ENCODE measurements at places on chromosomes 4 and X.

- DNase-seq: no peak
Observed at GRCh38 chr4:88014386-88014905, 7.0 kb downstream of the PKD2 start.

- no peak for DNase-seq
Observed at GRCh38 chr4:114026447-114026846, 47.0 kb upstream of the ARSJ start.

DNA sequence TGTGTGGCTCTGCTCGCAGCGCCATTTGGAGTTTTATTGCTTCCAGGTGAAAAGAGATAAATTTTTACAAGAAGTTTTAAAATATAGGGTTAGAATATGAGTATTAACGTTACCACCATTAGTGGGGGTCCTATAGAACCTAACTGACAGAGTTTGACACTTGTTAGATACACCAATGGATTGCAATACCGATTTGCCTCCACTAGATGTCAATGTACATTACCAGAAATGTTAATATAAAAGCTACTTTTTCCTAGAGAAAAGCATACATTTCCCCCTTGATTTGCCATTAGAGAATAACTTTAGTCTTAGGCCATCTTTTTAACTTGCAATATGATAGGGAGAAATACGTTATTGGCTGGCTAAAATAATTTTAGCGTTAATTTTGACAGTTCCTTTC is 108.4 kb downstream of the LINC00632 start:
- no peak for DNase-seq

- DNase-seq: no peak
Observed at GRCh38 chrX:106718709-106719108, 7.8 kb upstream of the RNF128 start.

DNA sequence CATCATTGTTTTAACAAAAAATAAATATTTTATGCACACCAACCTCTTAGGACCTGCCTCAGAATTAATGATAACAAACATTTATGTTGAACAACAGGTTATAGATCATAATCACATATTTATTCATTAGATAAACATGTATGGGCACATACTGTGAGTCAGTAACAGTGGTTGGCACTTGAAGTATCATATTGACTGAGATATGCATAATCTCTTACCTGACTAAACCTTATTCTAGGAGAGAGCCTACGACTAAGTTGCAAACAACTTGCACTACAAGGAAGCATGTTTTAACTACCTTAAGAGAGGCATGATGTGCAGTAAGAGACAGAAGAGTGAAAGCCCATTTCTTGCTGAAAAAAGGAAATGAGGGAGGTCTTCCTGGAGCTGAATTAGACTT is 6.5 kb upstream of the DACH2 start:
- DNase-seq: no peak

GRCh38 chrX:66163849-66164411 is at the start of gene HEPH:
Gene HEPH, plus strand, starts transcription at chrX:66164247. Its CDS starts 6,324 bp downstream, at chrX:66170571.
- DNase-seq: no peak

GRCh38 chr4:27846951-27847350 is 986.3 kb downstream of the STIM2 start:
- DNase-seq: no peak

- no peak for DNase-seq
Observed at GRCh38 chr4:84677995-84678394, 95.1 kb downstream of the CDS1 start.

GRCh38 chr4:8090312-8090711 is 68.3 kb downstream of the ABLIM2 start:
- DNase-seq: no peak

GRCh38 chr4:181085557-181085956 is 1157.6 kb upstream of the TENM3 start:
- no peak for DNase-seq

DNA sequence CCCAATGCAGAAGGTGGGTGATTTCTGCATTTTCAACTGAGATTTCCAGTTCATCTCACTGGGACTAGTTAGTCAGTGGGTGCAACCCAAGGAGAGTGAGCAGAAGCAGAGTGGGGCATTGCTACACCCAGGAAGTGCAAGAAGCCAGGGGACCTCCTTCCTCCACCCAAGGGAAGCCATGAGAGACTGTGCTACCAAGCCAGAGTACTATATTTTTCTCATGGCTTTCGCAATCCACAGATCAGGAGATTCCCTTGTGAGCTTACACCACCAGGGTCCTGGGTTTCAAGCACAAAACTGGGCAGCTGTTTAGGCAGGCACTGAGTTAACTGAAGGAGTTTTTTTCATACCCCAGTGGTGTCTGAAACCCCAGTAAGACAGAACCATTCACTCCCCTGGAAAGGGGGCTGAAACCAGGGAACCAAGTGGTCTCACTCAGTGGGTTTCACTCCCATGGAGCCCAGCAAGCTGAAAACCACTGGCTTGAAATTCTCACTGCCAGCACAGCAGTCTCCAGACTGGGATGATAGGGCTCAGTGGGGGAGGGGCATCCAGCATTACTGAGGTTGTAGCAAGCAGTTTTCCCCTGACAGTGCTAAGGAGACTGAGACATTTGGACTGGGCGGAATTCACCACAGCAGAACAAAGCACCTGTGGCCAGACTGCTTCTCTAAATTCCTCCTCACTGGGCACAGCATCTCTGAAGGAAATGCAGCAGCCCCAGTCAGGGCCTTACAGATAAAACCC is 903.4 kb downstream of the TECRL start:
- no peak for DNase-seq

DNA sequence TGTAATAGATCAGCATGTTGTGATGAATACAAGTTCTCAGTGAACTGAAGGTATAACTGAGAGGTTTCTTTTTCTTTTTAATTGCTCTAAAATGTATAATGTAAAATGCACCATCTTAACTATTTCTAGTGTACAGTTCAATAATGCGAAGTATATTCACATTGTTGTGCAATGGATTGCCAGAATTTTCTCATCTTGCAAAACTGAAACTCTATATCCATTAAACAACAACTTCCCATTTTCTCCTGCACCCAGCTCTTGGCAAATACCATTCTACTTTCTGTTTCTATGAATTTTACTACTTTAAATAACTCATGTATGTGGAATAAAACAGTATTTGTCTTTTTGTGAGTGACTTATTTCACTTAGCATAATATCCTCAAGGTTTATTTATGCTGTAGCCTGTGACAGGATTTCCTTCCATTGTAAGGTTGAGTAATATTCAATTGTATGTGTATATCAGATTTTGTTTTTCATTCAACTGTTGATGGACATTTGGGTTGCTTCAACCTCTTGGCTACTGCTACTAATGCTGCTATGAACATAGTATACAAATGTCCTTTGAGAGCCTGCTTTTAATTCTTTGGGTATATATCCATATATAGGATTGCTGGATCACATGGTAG is 53.5 kb upstream of the NPFFR2 start:
- DNase-seq: no peak

DNA sequence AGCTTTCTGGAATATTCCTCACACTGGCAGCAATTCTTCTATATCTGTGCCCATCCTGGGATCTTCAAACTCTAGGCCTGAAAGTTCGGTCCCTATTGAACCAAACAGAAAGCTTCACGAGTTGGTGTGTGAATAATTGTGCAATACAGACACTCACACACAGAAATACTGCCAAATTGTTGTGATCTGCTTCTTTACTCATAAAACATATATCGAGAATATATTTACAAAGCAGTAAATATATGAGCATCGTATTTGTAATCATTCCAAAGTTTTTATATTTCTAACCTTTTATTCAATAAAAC is 56.6 kb upstream of the BEX4 start:
- no peak for DNase-seq

DNA sequence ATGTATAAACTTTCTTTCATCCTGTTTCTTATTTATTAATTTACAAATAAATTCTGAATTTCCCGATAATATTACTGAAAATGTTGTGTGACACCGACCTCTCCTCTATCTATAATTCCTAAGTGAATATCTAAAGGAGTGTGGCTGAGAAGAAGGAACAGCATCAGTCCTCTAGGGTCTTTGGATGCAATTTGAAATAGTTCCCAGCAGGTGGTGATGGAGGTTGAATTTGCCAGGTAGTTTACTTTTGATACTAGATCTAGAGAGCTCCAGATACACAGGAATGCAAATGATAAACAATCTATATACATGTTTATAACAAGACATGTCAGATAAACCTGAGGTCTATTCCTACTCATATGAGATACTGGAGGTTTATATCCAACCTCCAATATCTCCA is 305.4 kb downstream of the PCDH18 start:
- no peak for DNase-seq

DNA sequence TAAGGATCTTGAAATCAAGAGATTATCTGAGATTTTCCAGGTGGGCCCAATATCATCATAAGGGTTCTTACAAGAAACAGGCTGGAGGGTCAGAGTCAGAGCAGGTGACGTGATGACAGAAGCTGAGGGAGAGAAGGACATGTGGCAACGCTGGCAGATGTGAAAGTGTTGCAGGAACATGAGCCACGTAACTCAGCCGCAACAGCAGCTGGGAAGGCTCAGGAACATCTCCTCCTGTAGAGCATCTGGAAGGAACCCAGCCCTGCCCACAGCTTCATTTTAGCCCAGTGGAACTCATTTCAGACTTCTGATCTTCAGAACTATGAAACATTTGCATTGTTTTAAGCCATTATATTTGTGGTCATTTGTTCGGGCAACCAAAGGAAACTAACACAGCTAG is 156.3 kb upstream of the VEGFC start:
- DNase-seq: no peak

- DNase-seq: no peak
Observed at GRCh38 chr4:46870411-46870810, 38.6 kb downstream of the COX7B2 start.

DNA sequence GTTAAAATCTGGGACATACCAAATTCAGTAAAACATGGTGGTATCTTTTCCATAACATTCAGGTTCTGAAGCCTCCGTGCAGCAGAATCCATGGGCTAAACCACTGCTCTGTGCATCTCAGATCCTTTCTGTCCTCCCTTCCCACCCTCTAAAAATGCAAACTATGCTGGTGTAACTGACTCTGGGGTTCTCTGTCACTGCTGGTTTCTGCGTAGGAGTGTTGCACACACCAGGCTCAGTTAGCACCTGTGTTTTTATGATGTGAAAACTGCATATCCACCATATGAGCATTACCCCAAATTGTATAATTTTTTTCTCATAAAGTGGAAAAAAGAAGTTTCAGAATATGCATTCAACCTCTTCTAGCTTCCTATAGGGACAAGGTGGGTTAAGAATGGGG is 22.4 kb upstream of the IL21 start:
- no peak for DNase-seq

- no peak for DNase-seq
Observed at GRCh38 chr4:66032571-66032970, 362.3 kb upstream of the EPHA5 start.

DNA sequence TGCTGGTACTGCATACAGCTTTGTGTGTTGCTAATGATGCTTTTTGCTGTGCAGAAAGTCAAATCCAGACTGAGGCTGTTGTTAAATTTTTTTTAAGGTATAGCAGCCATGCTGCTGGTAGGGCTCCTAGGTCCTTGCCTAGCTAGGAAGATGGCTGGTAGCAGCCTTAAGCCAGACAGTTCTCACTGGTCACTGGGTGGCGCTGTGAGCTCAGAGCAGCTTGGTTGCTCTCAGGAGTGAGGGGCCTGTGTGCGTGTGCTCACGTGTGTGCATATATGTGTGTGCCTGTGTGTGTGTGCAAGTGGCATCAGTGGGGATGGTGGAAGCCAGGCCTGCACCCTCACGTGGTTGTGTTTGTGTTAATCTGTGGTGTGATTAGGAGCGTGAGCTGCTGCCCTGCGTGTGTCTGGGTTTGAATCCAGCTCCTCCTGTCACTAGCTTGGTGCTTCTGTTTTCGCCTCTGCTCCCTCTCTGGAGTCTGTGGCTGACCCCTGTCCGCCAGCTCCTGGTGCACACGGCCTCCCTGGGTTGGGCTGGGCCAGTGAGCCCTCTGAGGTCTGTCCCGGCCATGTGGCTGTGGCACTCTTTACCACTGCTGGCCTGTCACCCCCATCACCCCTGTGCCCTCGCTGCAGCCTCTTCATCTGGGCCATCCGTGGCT is 46.1 kb downstream of the SORCS2 start:
- DNase-seq: no peak

GRCh38 chr4:101262683-101263082 is 84.6 kb downstream of the PPP3CA start:
- DNase-seq: no peak

GRCh38 chr4:136471051-136471450 is 1061.2 kb downstream of the PCDH18 start:
- no peak for DNase-seq

GRCh38 chr4:3077796-3078195 is 3.3 kb downstream of the HTT start:
- no peak for DNase-seq

DNA sequence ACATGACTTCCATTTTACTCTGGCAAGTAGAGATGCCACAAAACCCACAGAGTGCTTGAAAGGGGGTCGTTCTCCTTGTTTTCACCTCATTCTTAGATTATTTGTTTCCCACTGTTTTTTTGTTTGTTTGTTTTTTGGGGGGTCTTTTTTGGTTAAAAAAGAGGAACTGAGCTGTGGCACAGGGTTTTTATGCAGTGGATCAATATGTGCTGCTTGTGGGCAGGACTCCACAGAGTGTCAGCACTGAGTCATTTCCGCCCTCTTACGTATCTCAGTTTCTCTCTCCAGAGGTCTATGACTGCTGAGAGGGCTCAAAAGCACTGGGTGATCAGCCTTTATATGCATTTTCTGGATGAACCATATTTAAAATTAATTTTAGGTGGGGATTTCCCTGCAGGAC is 268.1 kb upstream of the GRID2 start:
- DNase-seq: no peak

GRCh38 chr4:71518283-71518989 is 179.6 kb downstream of the SLC4A4 start:
- no peak for DNase-seq
